KBM-7 (cell line): ENCODE measurements at places on chromosomes 2 and 18.

- no peak for DNase-seq
Observed at GRCh38 chr2:166333801-166334200, 41.9 kb downstream of the SCN9A start.

GRCh38 chr2:1341404-1342120, 71.7 kb upstream of the TPO start:
- no peak for DNase-seq

DNA sequence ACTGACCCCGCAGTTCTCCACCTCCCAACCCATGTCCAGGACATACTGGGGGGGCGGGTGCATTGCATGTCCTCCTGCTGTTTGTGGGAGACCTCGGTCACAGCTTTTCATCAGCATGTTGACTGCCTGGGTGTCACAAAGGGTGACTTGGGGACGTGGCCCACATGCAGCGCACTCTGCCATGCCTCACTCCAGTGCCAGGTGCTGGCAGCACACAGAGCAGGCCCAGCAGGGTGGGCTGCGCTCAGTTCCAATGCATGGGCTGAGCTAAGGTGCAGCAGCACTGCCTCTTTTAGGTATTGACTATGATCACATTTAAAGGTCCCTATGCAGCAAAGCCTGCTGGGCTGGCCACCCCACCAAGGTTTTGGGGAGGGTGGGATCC, 261.9 kb upstream of the SALL3 start:
- no peak for DNase-seq

GRCh38 chr2:222404151-222404905, 20.0 kb upstream of the SGPP2 start:
- DNase-seq, result peak; percentile 84

DNA sequence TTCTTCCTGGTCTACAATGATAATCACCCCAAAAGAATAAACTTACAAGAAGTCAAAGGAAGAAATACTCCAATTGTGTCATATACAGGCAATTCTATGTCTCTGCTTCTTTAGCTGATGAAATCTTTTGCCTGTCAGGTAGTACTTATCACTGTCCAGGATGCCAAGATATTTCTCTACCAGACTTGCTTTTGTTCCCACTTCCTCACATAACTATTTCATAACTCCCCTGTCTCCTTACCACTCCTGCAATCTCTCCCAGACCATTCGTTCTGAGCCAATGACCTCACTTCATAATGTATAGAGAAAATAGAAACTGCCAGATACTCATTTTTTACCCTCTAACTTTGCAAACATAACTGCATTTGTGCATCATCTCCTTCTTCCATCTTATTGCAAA, 39.1 kb downstream of the HNMT start:
- no peak for DNase-seq

GRCh38 chr2:204492417-204492816, 52.9 kb upstream of the PARD3B start:
- no peak for DNase-seq

DNA sequence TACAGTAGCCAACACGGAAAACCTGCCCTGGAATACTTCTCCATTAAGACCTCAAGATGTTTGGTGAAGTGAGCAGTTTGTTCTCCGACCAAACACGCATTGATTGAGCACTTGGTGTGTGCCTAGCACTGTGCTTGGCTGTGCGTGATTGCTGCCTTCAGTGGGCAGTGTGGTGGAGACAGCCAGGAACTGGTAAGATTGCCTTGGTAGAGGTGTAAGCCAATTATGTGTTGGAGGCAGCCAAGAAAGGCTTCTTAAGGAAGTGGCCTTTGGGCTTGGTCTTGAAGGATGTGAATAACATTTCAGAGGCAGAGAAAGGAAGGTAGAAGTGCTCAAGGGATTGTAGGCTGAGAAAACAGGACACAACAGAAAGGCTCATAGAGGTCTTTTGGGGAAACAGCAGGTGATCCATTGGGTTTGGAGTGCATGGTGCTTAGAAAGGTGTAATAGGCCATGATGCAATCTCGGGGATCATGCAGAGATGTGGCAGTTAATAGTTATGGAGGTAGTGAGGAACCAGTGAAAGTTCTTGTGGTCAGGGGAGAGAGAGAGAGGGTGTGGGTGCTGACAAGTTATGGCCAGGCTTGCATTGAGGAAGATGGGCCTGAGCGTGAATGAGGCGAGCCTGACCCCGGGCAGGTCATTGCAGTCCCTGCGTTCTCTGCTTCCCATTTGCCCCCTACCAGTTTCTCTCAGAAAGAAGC, 6.3 kb downstream of the B3GNT2 start:
- peak; percentile 69 for DNase-seq

DNA sequence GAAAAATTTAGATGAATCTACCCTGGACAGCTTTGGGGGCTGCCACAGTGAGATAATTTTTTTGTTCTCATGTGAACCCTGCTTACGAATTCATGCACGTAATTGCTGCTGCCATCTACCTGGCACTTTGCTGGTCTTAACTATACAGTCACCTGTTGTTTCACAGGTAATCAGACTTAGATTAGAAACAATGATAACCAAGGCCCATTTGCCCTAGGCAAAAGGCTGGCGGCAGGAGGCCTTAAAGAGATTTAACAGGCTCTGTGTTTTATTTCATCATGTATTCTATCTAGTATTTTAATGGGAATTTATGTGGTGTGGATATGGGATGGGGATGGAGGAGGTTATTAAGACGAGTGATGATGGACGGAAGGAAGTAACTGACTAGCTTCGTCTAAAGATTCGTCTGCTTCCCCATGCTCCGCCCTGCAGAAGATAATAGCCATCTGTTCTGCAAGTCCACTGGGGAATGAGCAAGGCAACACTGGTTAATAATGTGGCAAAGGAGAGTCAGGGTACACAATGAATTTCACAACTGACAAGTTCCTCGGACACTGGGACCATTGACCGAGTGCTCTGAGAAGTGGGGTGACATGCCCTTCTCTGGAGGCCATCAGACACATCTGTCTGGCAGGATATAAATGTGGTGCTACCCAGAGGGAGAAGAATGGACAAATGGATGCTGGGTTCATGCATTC, 291.8 kb upstream of the TNP1 start:
- no peak for DNase-seq

- DNase-seq, result peak; percentile 95
Observed at GRCh38 chr18:48896875-48897511, 53.8 kb downstream of the SMAD7 start.

- DNase-seq, result no peak
Observed at GRCh38 chr18:44737623-44738022, 56.9 kb downstream of the SETBP1 start.

DNA sequence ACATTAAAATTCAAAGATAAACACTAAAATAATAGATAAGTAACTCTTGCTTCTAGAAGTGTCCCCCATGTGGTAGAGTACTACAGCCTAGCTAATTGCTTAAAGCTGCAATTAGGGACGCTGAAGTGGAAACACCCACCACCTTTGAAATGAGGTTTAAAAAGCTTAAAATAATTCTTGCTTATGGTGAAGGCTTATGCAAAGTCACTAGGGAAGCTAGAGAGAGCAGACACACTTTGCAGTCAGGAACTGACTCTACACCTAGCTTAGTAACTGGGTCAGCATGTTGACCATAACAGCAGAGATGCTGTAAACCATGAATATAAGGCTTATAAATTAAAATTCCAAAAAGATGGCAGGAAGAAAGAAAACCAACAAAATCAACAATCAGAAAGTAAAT, 65.4 kb upstream of the DSG1 start:
- DNase-seq, result no peak
